GM23248 (cell line): ENCODE measurements at places on chromosomes 7 and 10. TPM values are rescaled to one million over a fixed set of nuclear protein-coding genes. Genes with fewer than 3 reads are reported as not detected.
A peak's percentile ranks its signal among the peaks of the same experiment; 100 is the strongest.

DNA sequence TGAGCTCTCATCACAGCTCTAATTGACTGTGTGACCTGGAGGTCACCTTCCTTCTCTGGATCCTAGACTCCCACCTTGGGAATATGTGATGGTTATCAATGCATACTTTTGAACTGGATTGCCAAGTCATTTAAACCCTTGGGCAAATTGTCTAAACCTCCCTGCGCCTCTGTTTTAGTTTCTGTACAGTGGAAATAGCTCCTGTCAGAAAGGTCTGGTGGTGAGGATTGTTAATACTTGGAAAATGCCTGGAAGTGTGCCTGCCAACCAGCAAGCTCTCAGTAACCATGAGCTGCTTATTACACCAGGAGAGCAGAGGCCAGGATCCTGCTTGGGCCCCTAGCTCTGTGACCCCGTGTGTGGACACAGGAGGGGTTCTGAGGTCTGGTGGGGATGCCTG lies 108.7 kb upstream of the PPIF start:
- H3K36me3 ChIP-seq = no peaks in the 10 kb centered on the region; the same call in 1 of the 2 replicates
- H3K27ac ChIP-seq = peak overlapping the region; percentile 63
- peaks cover 45% of the 10 kb centered on the region for H3K4me1 ChIP-seq
- DNase-seq = peak; percentile 54
- no peaks in the 10 kb centered on the region for H3K27me3 ChIP-seq
- H3K4me3 ChIP-seq = no peak overlapping the region

GRCh38 chr10:32923134-32923533 lies 34.9 kb downstream of the ITGB1 start:
- H3K4me3 ChIP-seq = no peak overlapping the region
- H3K36me3 ChIP-seq = peaks cover 99% of the 10 kb centered on the region
- H3K4me1 ChIP-seq = peaks cover 15% of the 10 kb centered on the region; the same call in 1 of the 2 replicates
- DNase-seq = no peak

GRCh38 chr7:51034521-51035264 lies 252.0 kb upstream of the GRB10 start:
- H3K27ac ChIP-seq = peak overlapping the region; percentile 29
- peak overlapping the region; percentile 24; the same call in 1 of the 2 replicates for H3K4me3 ChIP-seq
- H3K4me1 ChIP-seq = peaks cover 39% of the 10 kb centered on the region
- peak; percentile 89 for DNase-seq
- no peaks in the 10 kb centered on the region for H3K36me3 ChIP-seq

The SLC18A2 gene
- not detected in 2 replicates for total RNA-seq

The PILRA gene
- total RNA-seq = not detected in 2 replicates
